ENCODE measurements at places on chromosomes 3 and 15.

DNA sequence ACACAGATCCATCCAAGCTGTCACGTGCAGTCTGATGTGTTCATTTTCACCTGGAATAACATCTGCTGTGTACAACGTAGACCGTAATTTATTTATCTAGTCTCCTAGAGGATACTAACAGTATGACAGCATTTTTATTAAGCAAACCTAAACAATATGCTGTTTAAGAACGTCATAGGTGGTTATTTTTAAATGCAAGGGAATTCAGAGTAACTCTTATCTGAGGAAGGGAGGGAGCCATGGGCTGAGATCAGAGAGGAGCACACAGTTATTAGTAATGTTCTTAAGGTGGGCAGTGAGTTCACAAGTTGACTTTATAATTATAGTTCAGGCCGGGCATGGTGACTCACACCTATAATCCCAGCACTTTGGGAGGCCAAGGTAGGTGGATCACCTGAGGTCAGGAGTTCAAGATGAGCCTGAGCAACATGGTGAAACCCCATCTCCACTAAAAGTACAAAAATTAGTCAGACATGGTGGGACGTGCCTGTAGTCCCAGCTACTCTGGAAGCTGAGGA is 193.6 kb downstream of the UACA start:
- no peak for DNase-seq

GRCh38 chr3:8283193-8283592 is 218.4 kb upstream of the LMCD1 start:
- DNase-seq = no peak

GRCh38 chr3:52038227-52038626 is 18.1 kb downstream of the DUSP7 start:
- no peak for DNase-seq

DNA sequence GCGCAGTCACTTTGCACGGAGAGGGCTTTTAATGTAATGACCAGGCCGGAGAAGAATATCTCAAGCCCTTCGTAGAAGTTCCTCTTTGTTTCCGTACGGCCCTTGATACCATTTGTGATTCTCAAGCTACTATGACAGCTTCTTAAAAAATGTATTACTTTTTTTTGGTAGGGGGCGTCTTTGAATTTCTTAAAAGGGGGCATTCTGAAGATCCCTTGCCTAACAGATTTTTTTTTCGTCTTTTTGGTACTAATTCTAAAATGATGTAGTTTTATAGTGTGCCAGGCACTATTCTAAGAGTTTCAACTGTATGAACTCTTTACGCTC is 614.0 kb downstream of the MCTP2 start:
- DNase-seq = no peak

GRCh38 chr15:36177590-36178302 is 401.7 kb upstream of the CDIN1 start:
- DNase-seq = peak; percentile 44

GRCh38 chr3:38016410-38016809 is 13.0 kb downstream of the PLCD1 start:
- DNase-seq = no peak

GRCh38 chr3:15268033-15268631 is 62.1 kb downstream of the CAPN7 start:
- DNase-seq = peak; percentile 84

- DNase-seq = peak; percentile 58
Measured at GRCh38 chr3:99929745-99930139, 112.1 kb downstream of the CMSS1 start.

DNA sequence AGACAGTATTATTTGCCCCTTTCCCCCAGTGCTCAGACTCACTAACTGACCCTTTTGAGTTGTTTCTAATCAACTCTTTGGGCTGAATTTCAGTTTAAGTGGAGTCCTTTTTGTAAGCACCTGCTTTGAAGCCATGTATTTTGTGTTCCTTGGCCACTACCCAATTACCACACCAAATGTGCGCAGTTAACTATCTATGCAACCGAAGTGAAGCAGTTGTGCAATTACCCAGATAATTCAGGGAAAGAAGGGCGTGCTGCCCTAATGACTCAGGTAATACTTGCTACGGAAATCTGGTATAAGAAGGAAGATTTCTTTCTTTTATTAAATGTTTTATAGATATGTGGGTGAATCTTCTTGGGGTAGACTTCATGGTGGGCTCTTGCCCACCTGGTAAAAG is 371.9 kb upstream of the TBL1XR1 start:
- no peak for DNase-seq

GRCh38 chr3:12159227-12159601 is 502 bp upstream of the TIMP4 start:
- DNase-seq = no peak

DNA sequence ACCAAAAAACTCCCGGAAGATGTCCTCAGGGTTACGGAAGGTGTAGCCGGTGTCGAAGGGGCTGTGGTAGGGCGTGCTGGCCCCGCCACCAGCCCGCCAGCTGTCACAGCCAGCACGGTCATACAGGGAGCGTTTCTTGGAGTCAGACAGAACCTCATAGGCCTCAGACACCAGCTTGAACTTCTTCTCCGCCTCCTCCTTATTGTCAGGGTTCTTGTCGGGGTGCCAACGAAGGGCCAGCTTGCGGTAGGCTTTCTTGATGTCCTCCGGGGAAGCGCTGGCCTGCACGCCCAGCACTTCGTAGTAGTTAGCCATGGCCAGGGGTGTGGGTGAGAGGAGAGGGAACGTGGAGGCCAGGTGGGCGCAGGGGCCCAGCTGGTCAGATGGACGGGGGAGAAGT is 3.8 kb downstream of the DNAJB8 start:
- no peak for DNase-seq

DNA sequence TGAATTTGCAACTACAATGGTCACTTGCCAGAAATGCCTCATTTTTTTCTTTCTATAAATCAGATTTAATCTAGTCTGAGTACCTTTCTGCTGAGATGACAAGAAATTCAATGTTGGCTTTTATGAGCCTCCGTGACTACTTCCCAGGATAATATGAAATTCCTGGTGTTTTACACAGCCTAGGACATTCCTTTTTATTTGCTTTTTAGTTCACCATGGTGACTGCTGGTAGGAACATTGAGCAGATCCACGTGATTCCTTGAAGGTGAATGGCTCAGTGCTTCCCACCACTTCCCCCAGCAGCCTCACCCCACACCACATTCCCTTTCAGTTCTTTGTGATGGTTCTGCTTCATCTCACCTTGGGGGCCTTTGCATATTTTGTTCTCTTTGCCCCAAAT is 4.3 kb upstream of the NPTN start:
- peak; percentile 32 for DNase-seq

Data from AG08395 (cell line).